Fibroblast of lung (primary cell): ENCODE measurements at places on chromosomes 3 and 15. TPM values are rescaled to one million over a fixed set of nuclear protein-coding genes. Genes with fewer than 3 reads are reported as not detected.
A peak's percentile ranks its signal among the peaks of the same experiment; 100 is the strongest.

GRCh38 chr15:90939756-90940155, 4.7 kb downstream of the UNC45A start:
- peaks cover 9% of the 10 kb centered on the region for H3K4me1 ChIP-seq
- H3K27me3 ChIP-seq, result no peaks in the 10 kb centered on the region
- DNase-seq, result no peak
- no peak overlapping the region for H3K4me3 ChIP-seq
- peaks cover 22% of the 10 kb centered on the region for H3K36me3 ChIP-seq
- no peak overlapping the region for H3K27ac ChIP-seq

DNA sequence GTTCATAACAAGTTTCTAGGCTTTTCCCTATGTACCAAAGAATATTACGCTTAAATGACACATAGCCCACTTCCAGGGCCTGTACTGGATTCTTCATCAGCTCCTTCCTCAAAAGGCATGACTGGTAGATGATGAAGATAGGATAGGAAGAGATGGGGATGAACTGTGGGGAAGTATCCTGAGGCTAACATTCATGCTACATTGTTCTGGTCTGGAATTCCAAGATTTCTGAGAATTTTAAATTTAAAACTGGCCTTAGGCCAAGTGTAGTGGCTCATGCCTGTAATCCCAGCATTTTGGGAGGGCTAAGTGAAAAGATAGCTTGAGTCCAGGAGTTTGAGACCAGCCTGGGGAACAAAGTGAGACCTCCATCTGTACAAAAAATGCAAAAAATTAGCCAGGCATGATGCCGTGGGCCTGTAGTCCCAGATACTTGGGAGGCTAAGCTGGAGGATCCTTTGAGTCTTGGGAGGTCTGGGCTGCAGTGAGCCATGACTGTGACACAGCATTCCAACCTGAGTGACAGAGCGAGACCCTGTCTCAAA, 160.1 kb upstream of the PLAAT1 start:
- DNase-seq, result no peak
- no peaks in the 10 kb centered on the region for H3K36me3 ChIP-seq
- no peaks in the 10 kb centered on the region for H3K4me1 ChIP-seq
- H3K4me3 ChIP-seq, result no peak overlapping the region

DNA sequence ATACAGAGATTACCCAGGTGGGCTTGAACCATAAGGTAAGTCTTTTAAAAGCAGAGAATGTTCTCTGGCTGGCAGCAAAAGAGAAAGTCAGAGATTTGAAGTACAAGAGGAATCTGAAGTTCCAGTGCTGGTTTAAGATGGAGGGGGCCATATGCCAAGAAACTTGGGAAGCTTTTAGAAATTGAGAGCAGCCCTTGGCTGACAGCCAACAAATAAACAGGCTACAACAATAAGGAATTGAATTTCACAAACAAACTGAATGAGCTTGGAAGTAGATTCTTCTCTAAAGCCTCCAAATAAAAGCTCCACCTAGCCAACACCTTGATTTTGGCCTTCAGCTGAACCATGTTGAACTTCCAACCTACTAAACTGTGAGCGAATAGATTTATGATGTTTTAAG, 85.7 kb downstream of the TRIM42 start:
- no peaks in the 10 kb centered on the region for H3K27me3 ChIP-seq
- H3K27ac ChIP-seq, result no peak overlapping the region
- no peaks in the 10 kb centered on the region for H3K4me1 ChIP-seq
- H3K4me3 ChIP-seq, result no peak overlapping the region
- DNase-seq, result no peak

DNA sequence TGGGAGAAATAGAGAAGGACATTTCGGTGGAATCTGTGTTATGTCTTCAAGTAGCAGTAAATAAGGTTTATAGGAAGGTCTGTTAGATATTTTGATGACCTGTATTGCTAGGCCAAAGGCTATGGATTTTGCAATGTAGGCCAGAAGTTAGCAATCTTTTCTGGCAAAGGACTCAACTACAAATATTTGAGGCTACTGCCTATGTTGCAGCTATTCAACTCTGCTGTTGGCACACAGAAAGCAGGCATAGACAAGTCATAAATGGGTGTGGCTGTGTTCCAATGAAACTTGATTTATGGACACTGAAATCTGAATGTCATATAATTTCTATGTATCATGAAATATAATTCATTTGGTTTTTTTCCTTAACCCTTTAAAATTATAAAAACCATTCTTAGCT, 438.7 kb upstream of the C2CD4B start:
- H3K36me3 ChIP-seq, result no peaks in the 10 kb centered on the region
- H3K27me3 ChIP-seq, result no peaks in the 10 kb centered on the region
- H3K27ac ChIP-seq, result no peak overlapping the region
- DNase-seq, result peak; percentile 55
- peaks cover 21% of the 10 kb centered on the region for H3K4me1 ChIP-seq
- no peak overlapping the region for H3K4me3 ChIP-seq

- H3K4me3 ChIP-seq, result no peak overlapping the region
- H3K27me3 ChIP-seq, result no peaks in the 10 kb centered on the region
- no peaks in the 10 kb centered on the region for H3K36me3 ChIP-seq
- DNase-seq, result no peak
- H3K27ac ChIP-seq, result no peak overlapping the region
- H3K4me1 ChIP-seq, result peaks cover 7% of the 10 kb centered on the region
Measured at GRCh38 chr15:65533057-65533756, 2.9 kb downstream of the HACD3 start.

The CADM2 gene
- under 0.01 TPM in 1 of 2 replicates, not detected in the other for total RNA-seq

The BFSP2 gene
- not detected in 2 replicates for total RNA-seq

The GREM1 gene
- 113 and 364 TPM in 2 replicates for total RNA-seq

The TRAIP gene
- total RNA-seq, result 0.77 and 2.0 TPM in 2 replicates
